ENCODE measurements at places on chromosomes 5 and 9.

GRCh38 chr5:65978251-65978650 lies 51.9 kb downstream of the ERBIN start:
- DNase-seq, result no peak

GRCh38 chr5:34053133-34053532 lies 10.1 kb upstream of the C1QTNF3 start:
- no peak for DNase-seq

DNA sequence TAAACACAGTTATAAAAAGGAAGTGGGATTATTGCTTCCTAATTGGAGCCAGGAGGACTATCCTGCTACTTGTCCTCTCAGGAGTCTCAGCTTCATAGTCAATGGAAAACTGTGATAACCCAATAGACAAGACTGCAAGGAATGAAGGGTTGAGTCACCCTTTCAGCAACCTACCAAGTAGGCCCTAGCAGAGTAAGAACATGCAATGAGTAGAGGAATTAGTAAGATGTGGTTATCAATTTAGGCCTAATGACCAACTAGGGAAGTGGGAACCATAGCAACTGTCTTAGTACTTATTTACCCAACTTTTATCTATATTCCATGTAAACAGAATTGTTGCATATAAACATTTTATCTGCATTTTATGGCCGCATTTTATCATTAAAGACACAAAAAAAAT lies 310.1 kb downstream of the RFX3 start:
- no peak for DNase-seq

- no peak for DNase-seq
These were observed 52.4 kb downstream of the ERGIC1 start for GRCh38 chr5:172886476-172886875.

- no peak for DNase-seq
These were observed 562.8 kb downstream of the BNC2 start for GRCh38 chr9:16307626-16308195.

DNA sequence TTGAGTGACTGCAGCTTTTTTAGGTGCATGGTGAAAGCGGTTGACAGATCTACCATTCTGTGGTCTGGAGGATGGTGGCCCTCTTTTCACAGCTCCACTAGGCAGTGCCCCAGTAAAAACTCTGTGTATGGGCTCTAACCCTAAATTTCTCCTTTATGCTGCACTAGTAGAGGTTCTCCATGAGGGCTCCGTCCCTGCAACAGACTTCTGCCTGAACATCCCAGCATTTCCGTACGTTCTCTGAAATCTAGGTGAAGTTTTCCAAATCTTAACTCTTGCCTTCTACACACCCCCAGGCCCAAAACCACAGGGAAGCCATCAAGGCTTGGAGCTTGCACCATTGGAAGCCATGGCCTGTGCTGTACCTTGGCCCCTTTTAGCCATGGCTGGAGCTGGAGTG lies 1898.1 kb upstream of the NUDT12 start:
- DNase-seq, result no peak

- no peak for DNase-seq
These were observed 54.5 kb downstream of the SNCAIP start for GRCh38 chr5:122366501-122366900.

DNA sequence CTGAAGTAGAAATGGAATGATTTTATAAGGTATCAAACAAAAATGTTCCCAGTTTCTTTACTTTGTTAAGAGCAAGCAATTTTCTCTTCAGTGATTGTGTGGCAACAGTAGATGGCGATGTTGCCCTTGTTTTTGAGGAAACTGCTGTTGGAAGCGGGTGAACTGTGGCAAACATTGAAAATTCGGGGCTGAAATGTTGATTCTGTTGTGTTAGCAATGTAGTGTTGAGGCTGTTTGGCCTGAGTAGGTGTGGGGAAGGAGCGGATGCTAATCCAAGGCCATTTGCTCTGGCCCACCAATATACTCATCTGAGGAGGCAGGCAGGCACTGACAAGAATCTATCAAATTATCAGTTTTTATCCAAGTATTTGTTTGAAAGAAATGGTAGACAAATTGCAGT lies 129.8 kb downstream of the SLC12A2 start:
- DNase-seq, result no peak

- DNase-seq, result no peak
These were observed 24.0 kb upstream of the TCF7 start for GRCh38 chr5:134090522-134090921.

DNA sequence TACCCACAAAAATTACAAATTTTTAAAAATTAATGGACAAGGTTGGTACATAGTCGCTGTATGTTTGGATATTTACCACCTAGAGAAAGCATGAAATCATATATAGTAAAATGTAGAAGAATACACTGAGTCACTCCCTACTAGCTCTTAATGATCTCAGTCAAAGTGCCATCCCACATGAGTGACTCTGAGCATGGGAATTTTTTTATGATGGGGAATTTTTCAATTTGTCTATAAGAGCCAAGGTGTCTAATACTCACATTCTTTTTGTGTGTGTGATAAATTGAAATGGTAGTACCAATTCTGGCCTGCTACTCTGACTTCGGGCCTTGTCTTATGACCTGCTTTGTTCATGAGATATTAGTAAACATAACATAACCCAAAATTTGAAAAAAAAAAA lies 483.2 kb downstream of the CDH10 start:
- DNase-seq, result no peak

DNA sequence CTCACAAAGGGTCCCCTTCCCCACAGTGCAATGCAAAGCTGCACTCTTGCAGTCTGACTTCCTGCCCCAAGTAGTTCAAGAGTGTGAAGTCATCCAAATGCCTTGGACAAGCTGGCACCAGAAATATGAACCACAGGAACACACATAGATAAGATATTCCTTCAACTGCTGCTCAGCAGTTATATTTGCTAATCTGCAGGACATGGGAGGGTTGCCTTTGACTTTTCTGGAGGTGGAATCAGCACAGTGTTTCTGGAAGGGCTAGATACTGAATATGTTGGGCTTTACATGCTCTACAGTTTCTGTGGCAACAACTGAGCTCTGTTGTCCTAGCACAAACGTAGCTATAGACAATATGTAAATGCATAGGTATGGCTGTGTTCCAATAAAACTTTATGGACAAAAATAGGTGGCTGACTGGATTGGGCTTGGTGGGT lies 96.7 kb upstream of the PCA3 start:
- no peak for DNase-seq

GRCh38 chr5:38607396-38607795 lies 51.0 kb upstream of the LIFR start:
- DNase-seq, result no peak

DNA sequence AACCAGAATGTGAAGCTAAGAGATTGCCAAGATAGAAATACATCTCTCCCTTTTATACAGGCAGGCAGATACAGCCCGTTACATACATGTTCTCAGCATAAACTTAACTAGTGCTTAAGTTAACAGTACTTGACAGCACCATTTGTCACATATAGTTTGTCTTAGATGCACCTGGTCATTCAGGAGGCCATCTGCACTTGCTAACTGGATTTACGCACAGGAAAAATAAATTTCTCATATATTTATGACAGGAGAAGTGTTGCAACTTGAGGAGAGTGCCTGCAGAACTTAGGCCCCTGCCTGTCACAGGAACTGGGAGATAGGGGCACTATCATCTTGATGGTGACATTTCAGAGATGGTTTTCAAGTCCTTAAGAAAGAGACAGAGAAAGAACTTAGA lies 1462.1 kb upstream of the CDH9 start:
- no peak for DNase-seq

- no peak for DNase-seq
These were observed 31.7 kb downstream of the PRRX2 start for GRCh38 chr9:129696944-129697655.

GRCh38 chr9:82191082-82191770 lies 202.7 kb downstream of the SPATA31D1 start:
- DNase-seq, result no peak

- DNase-seq, result no peak
These were observed 172.3 kb downstream of the TENT4A start for GRCh38 chr5:6885581-6885980.

GRCh38 chr5:88845081-88845697 lies 37.8 kb downstream of the MEF2C start:
- no peak for DNase-seq

GRCh38 chr5:118552146-118552545 lies 436.2 kb downstream of the DTWD2 start:
- DNase-seq, result no peak

DNA sequence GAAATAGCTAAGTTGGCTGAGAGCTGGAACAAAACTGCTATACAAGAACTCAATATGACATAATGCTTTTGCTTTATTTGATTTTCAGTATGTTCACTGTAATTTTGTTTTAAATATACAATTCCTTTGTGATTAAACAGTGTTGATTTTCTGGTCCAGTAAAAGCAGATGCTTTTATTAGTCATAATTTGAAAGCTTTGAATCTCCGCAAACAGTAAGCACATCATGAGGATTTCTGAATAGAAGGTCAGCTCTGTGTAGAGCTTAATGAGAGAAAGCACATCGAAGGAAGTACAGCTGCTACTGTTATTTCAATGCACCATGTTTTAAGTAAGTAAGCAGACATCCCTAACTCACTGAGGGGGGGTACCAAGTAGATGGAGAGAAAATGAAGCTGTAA lies 701.3 kb upstream of the ACO1 start:
- no peak for DNase-seq

GRCh38 chr9:120202856-120203654 lies 376.9 kb downstream of the CDK5RAP2 start:
- DNase-seq, result no peak
